Activated CD4-positive, alpha-beta T cell treated with anti-CD3 and anti-CD28 coated beads, Interleukin-2, amount 50 U/mL, for 1 hour (primary cell): ENCODE measurements at places on chromosomes 2 and 18.

DNA sequence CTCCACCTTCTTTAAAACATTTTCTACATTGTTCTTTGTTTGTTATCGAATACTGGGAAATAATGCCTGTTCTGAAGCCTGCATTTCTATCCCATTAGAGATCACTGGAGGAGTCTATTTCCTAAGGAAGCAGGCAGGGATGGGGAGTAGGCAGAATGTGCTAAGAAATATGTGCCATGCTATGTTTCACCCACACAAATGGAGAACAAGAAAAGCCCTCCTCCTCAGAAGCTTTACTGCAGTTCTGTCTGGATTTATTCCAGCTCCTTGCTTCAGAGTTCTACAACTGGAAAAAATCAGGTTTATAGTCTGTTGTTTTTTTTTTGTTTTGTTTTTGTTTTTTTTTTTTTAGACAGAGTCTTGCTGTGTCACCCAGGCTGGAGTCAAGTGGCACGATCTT, 825.1 kb downstream of the SLC4A3 start:
- no peak for DNase-seq

GRCh38 chr2:181970160-181970794, 15.4 kb upstream of the PPP1R1C start:
- no peak for DNase-seq

DNA sequence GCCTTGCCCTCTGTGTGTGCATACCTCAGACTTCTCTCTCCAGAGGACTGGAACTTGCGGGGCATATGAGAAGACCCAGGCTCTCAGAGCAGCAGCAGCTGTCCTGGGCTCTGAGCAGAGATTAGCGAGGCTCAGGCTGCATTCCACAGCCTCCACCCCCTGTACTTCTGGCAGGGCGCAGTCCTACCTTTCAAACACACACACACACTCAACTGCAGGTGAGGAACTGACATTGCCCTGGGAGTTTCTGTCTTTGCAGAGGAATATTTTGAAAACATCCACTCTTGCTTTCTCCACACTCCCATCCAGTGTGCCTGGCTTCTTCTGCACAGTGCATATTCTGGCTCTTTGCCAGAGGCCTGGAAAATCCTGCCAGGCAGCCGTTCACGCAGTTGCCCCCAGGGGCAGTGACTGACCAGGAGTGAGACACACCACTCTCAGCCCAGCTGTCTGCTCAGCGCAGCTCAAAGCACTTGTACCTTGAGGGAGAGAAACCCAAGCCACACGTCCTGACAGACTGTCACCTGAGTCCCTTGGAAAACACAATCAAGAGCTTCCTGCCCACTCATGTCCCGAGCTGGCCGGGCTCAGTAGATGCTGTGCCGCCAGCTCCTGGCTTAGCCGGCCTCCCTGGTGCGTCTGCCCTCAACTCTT, 460.8 kb downstream of the RNF144A start:
- no peak for DNase-seq

DNA sequence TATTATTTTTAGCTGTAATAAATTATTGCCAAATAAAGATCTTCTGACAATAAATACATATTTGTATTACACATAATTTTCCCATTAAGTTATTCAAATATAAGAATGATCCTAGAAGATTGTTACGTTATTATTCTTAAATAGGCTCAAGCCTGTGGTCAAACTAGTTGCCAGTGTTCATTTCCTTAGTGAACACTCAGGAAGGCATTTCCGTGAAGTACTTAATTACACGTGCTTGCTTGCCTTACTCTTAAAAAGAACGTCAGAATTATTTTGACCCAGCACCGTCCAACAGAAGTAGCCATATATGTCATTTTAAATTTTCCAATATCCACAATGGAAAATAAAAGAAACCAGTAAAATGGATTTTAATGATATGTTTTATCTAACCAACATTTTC, 249.8 kb downstream of the TXNL1 start:
- no peak for DNase-seq

- DNase-seq = no peak
Measured at GRCh38 chr2:64094663-64095382, 49.4 kb downstream of the PELI1 start.

GRCh38 chr2:19238440-19239060, 119.9 kb downstream of the OSR1 start:
- DNase-seq = no peak

GRCh38 chr2:134372611-134373131, 118.8 kb downstream of the MGAT5 start:
- no peak for DNase-seq

- peak; percentile 33 for DNase-seq
Measured at GRCh38 chr2:73291461-73292315, 1.7 kb downstream of the EGR4 start.

DNA sequence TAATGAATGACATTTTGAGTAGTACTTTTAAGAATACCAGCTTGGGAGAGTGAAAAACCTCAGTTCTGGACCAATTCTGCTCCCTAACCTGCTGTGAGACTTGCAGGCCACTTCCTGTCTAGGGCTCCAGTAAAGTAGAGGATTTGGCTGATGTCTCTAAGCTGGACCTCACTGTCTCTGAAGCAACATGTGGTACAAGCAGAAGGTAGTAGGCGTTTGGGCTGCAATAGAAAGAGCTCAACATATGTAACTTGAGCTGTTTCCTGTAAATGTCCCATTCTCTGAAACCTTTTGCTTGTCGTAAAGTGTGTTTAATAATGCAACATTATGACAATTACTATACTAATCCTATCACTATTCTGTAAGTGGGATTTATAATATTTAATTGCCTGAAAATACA, 213.1 kb downstream of the MYO3B start:
- DNase-seq = no peak

DNA sequence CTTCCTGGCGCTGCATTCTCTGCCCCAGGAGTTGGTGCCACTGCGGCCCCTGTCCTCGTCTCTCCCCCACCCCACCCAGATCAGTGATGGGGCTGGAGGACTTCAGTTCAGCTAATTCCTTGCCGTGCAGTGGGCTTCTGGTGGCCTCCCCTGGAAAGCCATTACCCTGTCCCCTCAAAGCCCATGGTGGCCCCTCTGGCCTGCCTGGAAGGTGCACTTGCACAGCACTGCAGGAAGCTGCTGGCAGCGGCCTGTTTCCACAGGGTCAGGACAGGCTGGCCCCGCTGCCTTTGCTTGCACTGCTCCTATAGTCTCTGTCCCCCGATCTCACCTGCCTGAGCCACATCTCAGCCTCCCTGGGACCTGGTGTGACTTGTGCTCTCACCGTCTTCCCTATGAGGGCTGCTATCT, 105.1 kb downstream of the USP40 start:
- DNase-seq = no peak

DNA sequence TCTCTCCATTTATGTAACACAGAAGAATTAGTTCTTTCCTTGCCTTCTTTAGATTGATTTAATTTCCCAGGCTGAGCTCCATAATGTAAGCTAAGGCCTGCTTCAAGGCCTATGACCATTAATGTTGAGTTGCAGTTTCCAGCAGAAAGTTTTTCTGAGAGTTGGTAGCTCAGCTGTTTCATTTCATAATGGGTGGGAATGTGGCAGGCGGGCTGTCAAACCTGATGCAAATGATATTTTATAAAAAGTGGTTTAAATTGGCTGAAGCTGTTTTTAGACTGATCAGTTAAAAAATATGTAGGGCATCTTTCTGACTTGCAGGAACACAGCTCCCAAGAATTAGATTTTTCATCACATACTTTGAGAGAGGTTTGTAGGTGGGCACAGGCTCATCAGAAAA, 40.4 kb upstream of the FSHR start:
- no peak for DNase-seq

- no peak for DNase-seq
Measured at GRCh38 chr2:49175831-49176230, 21.5 kb upstream of the FSHR start.

DNA sequence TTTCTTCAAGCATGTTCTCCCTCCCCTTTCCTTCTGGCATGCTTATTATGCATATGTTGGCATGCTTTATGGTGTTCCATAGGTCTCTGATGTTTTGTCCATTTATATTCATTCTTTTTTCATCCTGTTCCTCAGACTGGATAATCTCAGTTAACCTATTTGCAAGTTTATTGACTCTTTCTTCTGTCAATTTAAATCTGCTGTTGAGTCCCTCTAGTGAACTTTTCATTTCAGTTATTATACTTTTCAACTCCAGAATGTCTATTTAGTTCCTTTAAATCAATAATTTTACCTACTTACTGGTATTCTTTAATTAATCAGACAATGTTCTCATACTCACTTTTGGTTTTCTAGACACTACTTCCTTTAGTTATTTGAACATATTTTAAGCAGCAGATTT, 101.2 kb downstream of the GALNT14 start:
- DNase-seq = no peak

GRCh38 chr2:190402986-190403603, 5.1 kb upstream of the MFSD6 start:
- DNase-seq = no peak

- no peak for DNase-seq
Measured at GRCh38 chr2:39447266-39448168, 10.4 kb upstream of the MAP4K3 start.

DNA sequence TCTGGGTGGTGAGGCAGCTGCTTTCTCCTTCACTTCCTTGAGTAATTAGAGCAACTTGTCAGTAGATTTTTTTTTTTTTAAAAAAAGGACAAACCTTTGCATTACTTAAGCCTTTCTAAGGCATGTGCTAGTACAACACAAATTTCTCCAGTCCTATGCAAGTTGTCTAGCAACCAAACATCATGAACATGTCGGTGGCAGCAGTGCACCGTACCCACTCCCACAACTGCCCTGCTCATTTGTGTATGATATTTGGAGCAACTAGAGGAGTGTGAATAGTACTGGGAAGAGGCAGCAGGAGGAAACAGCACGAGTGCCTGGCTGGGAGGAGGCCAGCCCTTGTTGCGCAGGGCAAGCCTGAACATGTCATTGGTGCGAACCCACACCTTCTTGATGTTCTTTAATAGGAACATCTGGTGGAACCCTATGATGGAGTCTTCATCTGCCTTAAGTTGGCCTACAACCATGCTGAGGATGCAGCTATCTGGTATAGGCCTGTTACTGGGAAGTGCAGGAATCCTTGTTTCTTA, 238.3 kb downstream of the TDRD15 start:
- no peak for DNase-seq

DNA sequence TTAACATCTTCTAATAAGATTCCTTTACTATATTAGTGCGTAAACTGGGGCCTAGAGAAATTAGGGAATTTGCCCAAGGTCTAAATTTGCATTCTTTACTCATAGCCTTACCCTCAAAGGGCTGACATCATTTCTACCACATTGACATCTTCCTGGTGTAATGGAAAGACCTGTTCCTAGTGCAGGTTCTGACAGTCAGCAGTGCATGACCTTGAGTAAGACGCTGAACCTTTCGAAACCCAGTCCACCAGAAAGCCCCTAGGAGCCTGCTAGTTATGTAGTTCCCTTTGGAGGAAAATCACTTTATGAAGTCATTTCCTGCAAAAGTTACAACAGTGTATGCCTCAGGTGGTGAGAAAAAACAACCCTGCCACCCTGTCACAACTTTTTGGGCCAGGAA, 388.3 kb downstream of the TNS1 start:
- no peak for DNase-seq

GRCh38 chr2:108579623-108580022, 45.4 kb downstream of the LIMS1 start:
- no peak for DNase-seq

- DNase-seq = peak; percentile 57
Measured at GRCh38 chr18:47772374-47773248, 157.8 kb downstream of the SMAD2 start.

GRCh38 chr2:1631292-1632001, 112.9 kb downstream of the PXDN start:
- DNase-seq = no peak

DNA sequence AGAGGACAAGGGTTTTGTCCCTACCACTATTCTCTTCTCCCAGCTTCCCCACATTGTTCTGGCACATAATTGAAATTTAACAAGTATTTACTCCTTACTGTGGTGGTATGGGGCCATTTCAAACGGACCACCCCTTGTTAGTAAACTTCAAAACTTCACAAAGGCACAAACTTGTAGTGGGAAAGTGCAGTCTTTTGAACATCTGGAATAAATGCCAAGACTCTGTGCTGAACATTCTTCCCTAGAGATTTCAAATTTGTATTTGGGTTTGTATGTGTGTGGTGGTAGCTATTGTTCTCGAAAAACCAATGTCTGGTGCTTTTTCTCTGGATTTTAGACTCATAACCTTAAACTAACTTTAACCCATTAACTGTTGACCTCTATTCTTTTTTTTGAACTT, 151.6 kb downstream of the NRP2 start:
- DNase-seq = no peak

- DNase-seq = no peak
Measured at GRCh38 chr2:129347486-129348217, 631.8 kb upstream of the RAB6C start.

DNA sequence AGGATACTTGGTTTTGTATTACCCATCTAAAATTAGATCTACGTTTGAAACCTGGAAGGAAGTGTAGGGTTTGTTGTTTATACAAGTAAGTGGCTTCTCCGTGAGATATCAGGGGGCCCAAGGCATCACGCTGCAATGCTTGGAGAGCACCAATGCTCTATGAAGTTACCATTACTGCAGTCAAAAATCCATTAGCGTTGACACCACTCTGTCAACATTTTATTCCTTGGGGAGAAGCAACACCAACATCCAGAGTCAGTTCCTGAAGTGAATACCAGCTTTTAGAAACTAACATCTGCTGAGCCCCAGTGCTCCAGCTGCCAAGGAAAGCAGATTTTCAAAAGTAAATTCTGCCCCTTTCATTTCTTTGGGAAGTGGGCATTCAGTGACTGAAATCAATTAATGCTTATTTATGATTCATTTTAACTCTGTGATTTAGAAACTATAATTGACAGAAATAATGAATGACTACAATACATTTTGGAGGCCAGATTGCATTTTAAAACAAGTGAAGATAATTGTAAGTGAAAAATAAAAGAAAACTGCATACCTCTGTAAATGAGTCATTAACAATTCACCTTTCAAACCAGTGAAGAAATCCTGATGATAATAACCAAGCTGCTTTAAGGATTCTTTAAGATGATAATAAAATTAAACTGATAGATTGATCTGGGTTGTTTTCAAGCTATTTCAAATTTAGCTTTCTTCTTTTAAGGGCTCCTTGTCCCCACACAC, 30.5 kb downstream of the LRP1B start:
- DNase-seq = no peak

- DNase-seq = no peak
Measured at GRCh38 chr2:9313443-9313842, 106.8 kb downstream of the ASAP2 start.

GRCh38 chr18:62682371-62682770, 33.0 kb upstream of the PHLPP1 start:
- no peak for DNase-seq

GRCh38 chr2:120222186-120223033, 790 bp downstream of the TMEM185B start:
- no peak for DNase-seq

DNA sequence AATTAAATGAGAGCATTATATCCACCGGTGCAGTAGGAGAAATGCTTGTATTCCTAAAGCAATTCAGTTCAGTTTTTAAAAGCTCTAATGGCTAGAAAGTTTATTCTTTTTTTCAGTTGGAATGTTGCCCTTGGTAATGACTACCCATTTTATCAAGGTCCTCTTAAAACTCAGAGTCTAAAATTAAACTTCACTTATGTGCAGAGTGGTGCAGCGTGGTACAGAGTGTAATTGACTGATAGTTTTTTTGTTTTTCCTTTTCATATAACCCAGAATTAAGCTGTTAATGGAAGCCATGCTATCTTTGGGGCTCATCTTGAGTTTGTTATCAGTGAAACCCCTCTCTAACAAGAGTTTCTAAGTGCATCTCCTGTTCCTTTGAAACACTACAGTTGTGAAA, 21.4 kb downstream of the NCOA1 start:
- no peak for DNase-seq
